ENCODE measurements at places on chromosomes 5 and 9. TPM values are rescaled to one million over a fixed set of nuclear protein-coding genes. Genes with fewer than 3 reads are reported as not detected.

The RCL1 gene
- 14.4 TPM for total RNA-seq

GRCh38 chr5:139481122-139481533 is 1.4 kb downstream of the STING1 start:
- no peak overlapping the region for H3K4me3 ChIP-seq
- no peak overlapping the region for H3K27ac ChIP-seq
- H3K27me3 ChIP-seq: peaks cover 4% of the 10 kb centered on the region
- no peaks in the 10 kb centered on the region for H3K36me3 ChIP-seq
- DNase-seq: no peak
- peaks cover 2% of the 10 kb centered on the region for H3K4me1 ChIP-seq

- no peak overlapping the region for H3K4me3 ChIP-seq
- H3K27me3 ChIP-seq: peaks cover 7% of the 10 kb centered on the region
- H3K27ac ChIP-seq: peak overlapping the region; percentile 34
- H3K4me1 ChIP-seq: peaks cover 16% of the 10 kb centered on the region
- DNase-seq: no peak
- peaks cover 15% of the 10 kb centered on the region for H3K36me3 ChIP-seq
Observed at GRCh38 chr9:137707361-137707760, 88.6 kb downstream of the EHMT1 start.

The THBS4 gene
- 41.1 TPM for total RNA-seq

- H3K27ac ChIP-seq: no peak overlapping the region
- no peaks in the 10 kb centered on the region for H3K27me3 ChIP-seq
- H3K4me3 ChIP-seq: no peak overlapping the region
- DNase-seq: no peak
Observed at GRCh38 chr9:10255758-10256157, 357.0 kb downstream of the PTPRD start.

The ENTR1 gene
- total RNA-seq: 61.2 TPM

The CLK4 gene
- total RNA-seq: 29.4 TPM

- H3K4me1 ChIP-seq: peaks cover 4% of the 10 kb centered on the region
- no peaks in the 10 kb centered on the region for H3K36me3 ChIP-seq
- DNase-seq: no peak
- peaks cover 2% of the 10 kb centered on the region for H3K27me3 ChIP-seq
Observed at GRCh38 chr9:22278426-22278825, 168.2 kb upstream of the DMRTA1 start.

The DPM2 gene
- total RNA-seq: 35.3 TPM

The CDH9 gene
- 3.6 TPM for total RNA-seq

GRCh38 chr5:119360905-119361593 is 5.2 kb downstream of the TNFAIP8 start:
- H3K36me3 ChIP-seq: peaks cover 5% of the 10 kb centered on the region
- no peak overlapping the region for H3K27ac ChIP-seq
- H3K27me3 ChIP-seq: peaks cover 8% of the 10 kb centered on the region
- H3K4me1 ChIP-seq: peaks cover 3% of the 10 kb centered on the region
- no peak for DNase-seq
- H3K4me3 ChIP-seq: no peak overlapping the region

The CRHBP gene
- total RNA-seq: not detected

GRCh38 chr5:92861531-92862285 is 719.3 kb downstream of the NR2F1-AS1 start:
- H3K27ac ChIP-seq: no peak overlapping the region
- no peaks in the 10 kb centered on the region for H3K36me3 ChIP-seq
- DNase-seq: no peak
- no peak overlapping the region for H3K4me3 ChIP-seq
- H3K4me1 ChIP-seq: no peaks in the 10 kb centered on the region

All from glutamatergic neuron (in vitro differentiated cells).